Right hindlimb (tissue), 1 donor: ENCODE measurements at places on chromosomes 3 and 15.

- no peak for DNase-seq
These were observed 4.1 kb downstream of the FBN1 start for GRCh38 chr15:48641416-48641815.

GRCh38 chr3:105868431-105868741 is 426 bp downstream of the CBLB start:
- peak; percentile 79 for DNase-seq

DNA sequence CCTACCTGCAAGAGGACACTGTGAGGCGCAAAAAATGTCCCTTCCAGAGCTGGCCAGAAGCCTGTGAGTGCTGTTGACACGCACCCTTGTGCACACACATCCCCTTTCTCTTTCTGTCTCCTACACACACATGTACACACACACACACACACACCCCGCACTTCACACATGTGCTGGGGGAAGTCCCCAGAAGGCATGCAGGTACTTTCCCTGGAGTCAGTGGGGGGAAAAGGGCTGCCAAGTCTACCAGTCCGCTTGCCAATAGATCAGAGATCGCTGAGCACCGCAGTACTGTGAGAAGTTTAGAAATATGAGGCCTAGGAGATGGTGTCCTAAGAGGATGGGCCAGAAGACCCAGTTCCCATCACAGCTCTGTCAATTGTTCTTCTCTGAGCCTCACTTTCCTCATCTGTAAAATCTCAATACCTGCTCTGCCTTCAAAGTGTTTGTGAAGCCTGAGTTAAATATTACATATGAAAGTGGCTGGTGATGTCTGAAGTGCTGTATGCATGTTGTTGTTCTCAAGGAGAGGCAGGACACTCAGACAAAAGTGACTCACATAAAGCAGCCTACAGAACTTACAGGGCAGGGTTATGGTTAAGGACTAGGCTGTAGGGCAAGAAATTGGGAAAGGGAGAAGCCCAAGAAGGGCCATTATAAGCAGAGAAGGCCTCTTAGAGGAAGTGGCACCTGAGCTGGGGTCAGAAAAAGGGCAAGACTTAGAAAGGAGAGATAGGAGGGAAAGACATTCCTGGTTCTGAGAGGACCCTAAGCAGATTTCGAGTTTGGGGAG is 6.8 kb downstream of the IL17RE start:
- DNase-seq: no peak

DNA sequence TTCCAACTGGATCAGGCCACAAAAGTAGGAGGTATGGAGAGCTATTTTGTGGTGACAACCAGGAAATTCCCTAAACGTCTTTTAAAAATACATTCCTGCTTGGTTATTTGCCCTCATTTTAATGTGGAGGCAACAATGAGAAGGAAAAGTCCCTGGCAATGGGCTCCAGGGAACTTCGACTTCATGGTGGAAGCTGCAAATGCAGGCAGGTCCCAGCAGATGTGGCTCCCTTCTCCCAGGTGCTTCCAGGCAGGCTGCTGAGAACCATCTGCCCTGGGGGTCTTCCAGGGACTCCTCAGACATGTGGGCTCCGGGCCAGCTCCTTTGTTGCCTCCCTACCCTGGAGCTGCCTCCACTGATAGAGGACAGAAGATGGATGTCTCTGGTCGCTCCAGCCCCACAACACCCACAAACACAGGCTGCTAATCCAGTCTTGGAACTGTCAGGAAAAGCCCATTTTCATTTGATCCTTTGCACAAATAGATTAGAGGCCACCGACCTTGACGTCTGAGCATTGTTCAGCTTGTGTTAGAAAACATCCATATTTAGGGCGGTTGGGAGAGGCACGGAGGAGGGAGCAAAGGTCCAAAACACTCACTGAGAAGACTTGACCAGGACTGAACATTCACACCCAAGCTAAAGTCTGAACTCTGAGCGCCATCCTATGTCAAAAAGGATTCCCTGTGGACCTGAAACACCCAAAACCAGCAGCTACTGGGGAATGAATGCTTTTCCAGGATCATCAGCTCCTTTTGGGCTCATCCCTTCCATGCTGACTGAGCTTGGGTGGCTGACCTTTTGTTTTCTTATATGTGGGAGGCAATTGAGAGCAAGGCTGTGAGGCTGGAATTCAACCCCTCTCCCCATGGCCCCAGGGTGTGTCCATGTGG is 30.2 kb upstream of the SLCO2A1 start:
- no peak for DNase-seq

- DNase-seq: no peak
These were observed 2.7 kb downstream of the NKIRAS1 start for GRCh38 chr3:23913873-23914743.

DNA sequence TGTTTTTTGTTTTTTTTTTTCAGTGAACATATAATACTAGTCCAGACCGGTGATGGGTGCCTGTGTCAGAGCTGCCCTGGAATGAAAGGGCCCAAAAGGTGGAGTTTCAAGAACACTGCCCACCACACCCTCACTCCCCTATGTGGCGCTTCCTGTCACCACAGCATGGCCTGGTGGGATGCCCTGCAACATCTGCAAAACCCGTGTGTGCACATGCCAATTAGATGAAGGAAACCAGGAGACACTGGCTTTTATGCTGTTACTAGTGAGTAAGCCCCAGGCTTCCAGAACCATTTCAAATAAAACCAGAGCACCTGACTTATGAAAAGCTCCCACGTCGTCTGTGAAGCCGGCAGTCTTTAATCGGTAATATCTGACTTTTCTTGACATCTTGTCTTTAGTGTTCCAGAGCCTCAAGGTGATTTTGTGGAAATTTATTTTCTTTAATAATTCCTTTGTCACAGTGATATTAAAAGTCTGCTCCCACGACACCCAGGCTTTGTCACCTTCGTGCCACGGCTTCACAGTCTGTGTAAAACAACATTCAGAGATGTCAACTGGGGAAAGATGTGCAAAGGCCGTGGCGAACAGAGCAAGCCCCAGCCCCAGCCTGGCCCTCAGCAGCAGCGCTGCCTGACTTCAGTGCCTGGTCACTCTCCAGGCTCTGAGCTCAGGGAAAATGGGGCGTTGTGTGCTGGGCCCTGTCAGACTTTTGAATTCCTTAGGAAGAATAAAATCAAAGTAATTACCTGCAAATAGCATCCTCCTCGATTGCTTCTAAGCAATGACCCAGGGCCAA is 6.4 kb downstream of the CFAP92 start:
- no peak for DNase-seq

DNA sequence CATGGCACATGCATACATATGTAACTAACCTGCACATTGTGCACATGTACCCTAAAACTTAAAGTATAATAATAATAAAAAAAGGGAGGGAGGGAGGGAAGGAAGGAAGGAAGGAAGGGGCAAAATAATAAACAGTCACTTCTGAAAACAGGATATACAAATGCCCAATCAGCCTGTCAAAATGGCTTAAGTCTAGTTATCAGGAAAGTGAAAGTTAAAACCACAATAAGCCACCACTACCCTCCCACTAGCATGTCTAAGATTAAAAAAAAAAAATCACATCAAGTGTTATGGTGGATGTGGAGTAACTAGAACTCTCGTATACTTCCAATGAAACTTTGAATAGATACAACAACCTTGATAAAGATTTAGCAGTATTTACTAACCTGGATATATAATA is 145.6 kb upstream of the GMNC start:
- no peak for DNase-seq

GRCh38 chr15:52706091-52706490 is 26.9 kb upstream of the ATOSA start:
- no peak for DNase-seq

- no peak for DNase-seq
These were observed 43.4 kb downstream of the PXYLP1 start for GRCh38 chr3:141275032-141275422.

- peak; percentile 26 for DNase-seq
These were observed 86.0 kb downstream of the ECT2 start for GRCh38 chr3:172836390-172836997.

DNA sequence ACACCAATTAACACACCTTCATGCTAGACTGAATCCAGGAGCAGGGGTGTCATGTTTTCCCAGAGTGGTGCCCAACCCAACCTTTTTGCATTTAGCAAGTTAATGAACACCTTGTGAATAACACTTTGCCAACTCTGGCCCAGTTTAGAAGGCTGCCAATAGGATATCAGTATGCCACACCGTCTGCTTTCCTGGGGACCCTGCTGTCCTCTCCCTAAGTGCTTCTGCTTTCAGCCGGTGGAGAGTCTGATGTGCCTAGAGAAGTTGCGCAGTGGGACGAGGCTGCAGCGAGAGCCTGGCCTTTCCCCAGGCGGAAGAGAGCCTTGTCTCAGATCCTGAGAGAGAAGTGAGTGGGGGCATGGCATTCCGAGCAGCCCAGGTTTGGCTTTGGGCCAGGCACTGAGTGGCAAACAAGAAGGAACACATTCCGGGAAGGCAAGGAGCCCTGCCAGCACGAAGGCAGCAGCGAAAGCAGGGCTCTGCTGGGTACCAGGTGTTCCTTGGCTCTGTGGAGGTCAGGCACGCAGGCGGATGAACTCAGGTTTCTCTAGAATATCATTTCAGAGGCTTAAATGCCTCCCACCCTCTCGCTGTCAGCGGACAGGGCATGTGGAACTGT is 36.9 kb downstream of the SENP8 start:
- peak; percentile 67 for DNase-seq

DNA sequence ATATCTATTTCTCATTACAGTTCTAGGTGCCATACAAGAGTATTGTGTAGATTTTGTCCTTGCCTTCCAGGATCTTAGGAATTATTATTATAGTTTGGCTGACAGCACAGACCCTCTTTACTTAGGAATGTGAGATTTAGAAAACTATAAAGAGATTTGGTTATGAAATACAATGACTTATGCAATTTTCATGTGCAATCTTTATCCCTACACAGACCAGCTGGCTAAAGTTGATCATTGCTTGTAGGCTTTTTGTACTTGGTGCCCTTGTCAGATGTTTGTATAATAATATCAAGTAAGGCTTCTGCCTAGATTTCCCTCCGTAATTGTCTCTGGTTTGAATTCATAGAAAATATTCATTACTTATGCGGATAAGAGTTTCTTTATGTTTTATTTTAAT is 174.5 kb upstream of the GAP43 start:
- no peak for DNase-seq

- DNase-seq: no peak
These were observed 166.9 kb downstream of the TNIK start for GRCh38 chr3:171293142-171293782.

GRCh38 chr3:55075846-55076245 is 148.0 kb upstream of the LRTM1 start:
- no peak for DNase-seq

GRCh38 chr3:102142379-102143060 is 292.3 kb upstream of the ZPLD1 start:
- DNase-seq: no peak

DNA sequence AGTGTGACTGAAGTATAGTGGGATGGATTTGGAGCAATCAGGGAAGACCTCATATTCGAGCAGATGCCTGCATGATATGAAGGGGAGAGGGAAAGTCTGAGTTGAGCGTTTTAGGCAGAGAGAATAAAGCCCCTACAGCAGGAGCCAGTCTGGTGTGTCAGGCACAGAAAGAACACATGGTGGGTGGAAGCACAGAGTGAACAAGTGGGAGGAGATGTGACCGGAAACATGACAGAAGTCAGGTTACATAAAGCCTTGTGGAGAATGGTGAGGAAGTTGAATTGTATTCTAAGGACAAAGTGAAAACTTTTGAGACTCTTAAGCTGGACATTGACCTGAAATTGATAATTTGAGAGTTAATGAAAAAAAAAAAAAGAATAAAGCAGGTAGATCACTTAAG is 541.0 kb downstream of the PLOD2 start:
- no peak for DNase-seq

DNA sequence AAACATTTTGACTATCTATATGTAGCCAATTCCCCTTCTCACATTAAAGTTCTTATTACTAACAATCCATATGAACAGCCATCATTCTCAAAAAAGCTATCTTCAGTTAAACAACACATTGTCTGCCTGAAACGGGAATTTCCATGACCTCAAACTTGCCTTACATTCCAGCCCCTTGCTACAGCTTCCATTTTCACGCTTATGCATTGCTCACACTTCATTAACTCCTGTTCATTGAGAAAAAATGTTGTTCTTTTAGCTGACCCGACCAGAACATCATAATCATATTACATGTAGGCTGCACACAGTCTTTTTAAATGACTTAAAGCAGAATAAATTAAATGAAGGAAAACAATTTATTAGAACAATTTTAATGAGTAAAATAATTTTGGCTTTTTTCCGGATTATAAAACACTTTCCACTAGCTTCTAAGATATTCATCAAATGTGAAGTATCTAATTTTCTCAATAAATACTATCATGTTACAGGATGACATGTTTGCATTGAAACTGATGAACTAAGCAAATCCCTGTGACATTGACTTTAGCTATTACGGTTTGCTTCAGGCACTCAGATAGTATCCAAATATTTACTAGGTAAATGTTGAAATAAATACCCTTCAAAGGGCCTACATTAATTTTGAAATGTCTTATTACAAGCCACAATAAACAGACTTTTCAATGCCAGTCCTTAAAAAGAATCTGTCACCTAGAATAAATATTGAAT is 49.9 kb downstream of the P3H2 start:
- no peak for DNase-seq

DNA sequence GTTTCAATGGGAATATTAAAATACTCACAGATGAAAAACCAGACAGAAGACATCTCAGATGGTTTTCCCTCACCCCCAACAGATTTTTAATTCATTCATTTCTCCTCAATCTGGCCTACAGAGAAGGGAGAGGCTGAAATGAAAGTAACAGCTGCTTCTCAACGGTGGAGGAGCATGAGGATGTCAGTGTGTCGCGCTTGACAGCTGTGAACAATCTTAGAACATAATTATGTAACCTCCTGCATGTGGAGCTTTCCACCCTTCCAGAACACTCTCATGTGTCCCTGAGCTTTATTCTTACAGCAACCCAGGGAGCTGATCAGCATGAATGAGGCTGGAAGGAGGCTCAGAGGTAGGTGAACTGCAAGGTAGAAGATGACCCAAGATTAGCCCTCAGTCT is 52.7 kb downstream of the MB21D2 start:
- DNase-seq: no peak

GRCh38 chr15:46502667-46503066 is 867.8 kb downstream of the SQOR start:
- no peak for DNase-seq

GRCh38 chr3:177071496-177072156 is 125.7 kb downstream of the TBL1XR1 start:
- DNase-seq: no peak

DNA sequence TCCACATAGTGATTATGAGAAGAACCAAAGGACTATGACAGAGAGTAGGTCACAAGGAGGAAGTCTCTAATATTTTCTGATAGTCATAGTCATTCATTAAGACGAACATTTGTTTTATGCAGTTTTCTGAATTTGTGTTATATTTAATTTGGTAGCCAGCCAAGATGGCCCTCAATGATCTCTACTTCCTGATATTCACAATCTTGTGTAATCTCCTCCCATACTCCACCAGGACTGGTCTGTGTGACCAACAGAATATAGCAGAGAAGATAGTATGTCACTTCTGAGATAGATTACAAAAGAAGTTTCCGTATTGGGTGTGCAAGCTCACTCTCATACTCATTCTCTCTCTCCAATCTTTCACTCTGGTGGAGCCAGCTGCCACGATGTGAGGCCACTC is 30.8 kb downstream of the HLTF start:
- no peak for DNase-seq
